Posterior vena cava (tissue), 2 donors: ENCODE measurements at places on chromosomes 1 and 21. TPM values are rescaled to one million over a fixed set of nuclear protein-coding genes. Genes with fewer than 3 reads are reported as not detected.

Gene LCE6A
- total RNA-seq = not detected

Gene KISS1
- not detected for total RNA-seq

Gene TTC24
- total RNA-seq = not detected

Gene GABRD
- 0.29 TPM for total RNA-seq

Gene MIXL1
- total RNA-seq = not detected

Gene CD1B
- total RNA-seq = not detected

Gene NEGR1
- total RNA-seq = 27.9 TPM

Gene NCDN
- total RNA-seq = 16.6 TPM

Gene GJA8
- not detected for total RNA-seq

Gene CENPS
- total RNA-seq = 7.2 TPM

Gene GPR52
- 2.6 TPM for total RNA-seq

Gene ITGB3BP
- 13.5 TPM for total RNA-seq

Gene RIMS3
- 8.2 TPM for total RNA-seq
